WTC11 (cell line): ENCODE measurements at places on chromosomes 12 and 14.

- no peak for DNase-seq
Measured at GRCh38 chr14:34175574-34175973, 224.7 kb upstream of the EGLN3 start.

GRCh38 chr12:84924981-84925380, 12.4 kb upstream of the SLC6A15 start:
- DNase-seq, result no peak

DNA sequence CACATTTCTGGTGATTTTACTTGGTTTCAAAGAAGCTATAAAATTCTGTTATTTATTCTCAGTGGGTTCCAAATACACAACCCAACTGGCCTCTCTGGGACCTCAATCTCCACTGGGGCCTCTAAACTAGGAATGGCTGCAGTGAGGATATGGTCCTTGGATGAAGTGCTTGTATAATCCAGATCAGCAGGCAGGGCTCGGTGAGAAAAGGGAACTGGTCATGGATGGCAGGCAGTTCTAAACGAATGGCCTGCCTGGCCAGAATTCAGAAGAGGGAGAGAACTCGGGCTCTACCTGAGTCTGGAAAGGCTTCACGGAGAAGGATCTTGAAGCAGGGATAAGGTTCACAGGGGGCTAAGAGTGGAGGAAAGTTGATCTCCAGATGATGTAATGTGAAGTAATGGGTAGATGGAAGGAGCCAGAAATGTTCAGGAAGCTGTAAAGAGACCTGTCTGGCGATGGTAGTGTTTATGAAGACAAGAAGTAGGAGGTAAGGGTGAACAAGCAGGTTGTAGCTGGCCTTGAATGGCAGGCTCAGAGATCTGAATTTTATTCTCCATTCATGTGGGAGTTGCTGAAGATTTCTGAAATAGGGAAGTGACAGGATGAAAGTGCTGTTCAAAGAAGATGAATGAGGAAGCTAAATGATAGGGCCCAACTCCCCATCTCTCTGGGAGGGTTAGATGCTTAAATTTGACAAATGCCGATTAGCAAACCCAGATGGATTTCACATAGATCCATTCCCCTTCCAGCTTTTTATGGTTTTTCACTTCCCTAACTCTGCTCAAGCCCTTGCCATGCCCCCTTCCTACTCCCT, 31.5 kb upstream of the ANO6 start:
- DNase-seq, result no peak

DNA sequence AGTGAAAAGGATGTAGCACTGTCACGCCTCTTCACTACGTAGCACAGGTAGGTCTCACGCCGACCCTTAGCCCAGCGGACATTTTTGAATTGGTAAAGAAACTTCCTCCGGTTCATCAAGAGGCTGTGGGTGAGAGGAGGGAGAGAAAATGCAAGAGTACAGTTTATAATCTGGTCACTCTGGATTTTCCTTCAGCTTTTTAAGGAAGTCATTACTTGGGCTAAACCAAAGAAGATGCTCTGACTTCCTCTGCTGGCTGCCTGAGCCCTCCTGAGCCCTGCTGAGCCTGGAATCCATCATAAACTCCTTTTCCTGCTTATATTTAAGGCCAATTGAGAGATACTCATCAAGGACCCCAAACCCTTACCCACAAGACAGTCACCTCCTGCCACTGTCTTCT, 5.8 kb downstream of the AICDA start:
- DNase-seq, result no peak

DNA sequence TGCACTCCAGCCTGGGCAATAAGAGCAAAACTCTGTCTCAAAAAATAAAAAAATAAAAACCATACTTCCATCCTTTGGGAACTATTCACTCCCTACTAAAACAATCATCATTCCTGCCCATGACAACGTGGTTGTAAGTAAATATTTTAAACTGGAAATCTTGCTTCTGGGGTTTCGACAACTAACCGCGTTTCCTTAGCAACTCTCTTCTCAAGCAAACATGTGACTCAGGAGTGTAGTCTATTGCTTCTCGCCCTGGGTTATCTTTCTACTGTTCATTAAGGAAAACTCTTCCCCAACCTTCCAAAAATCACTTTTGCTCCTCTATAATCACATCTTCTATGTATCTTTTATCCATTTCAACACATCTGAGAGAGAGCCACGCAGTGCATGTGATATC, 21.8 kb downstream of the APPL2 start:
- no peak for DNase-seq

DNA sequence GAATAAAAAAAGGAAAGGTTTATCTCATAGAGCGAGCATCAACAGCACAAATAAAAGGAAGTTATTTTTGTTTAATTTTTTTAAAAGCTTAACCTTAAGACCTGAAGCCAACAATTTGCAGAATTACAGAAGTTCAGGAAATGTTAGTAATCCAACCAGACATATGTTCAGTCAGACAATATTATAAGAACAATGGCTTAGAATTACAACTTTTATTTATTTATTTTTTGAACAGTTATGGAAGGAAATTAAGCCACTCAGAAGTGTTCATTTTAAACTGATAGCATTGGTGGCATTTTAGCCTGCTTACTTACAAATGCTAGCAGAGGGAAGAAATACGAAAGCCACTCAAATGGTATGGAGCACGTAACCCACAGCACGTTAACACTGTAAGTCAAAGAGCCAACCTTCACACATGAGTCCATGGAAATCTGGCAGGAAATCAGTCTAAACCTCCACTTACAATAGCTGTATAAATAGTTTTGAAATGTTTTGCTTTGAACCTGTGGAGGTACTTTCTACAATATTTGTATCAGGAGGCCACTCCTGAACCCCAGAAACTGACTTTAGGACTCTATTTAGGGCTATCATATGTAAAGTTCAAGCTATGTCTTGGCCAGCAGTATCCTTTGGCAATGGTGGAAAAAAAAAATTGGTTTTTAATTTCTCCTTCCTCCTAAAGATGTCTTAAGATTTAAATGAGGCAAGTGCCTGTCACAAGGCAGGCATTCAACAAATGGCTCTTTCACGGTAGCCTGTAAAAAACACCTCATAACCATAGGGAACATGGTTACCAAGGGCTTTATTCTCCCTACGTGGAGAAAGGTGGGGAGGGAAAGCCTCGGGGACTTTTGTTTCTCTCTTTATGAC, 102.3 kb downstream of the ITPR2 start:
- no peak for DNase-seq

DNA sequence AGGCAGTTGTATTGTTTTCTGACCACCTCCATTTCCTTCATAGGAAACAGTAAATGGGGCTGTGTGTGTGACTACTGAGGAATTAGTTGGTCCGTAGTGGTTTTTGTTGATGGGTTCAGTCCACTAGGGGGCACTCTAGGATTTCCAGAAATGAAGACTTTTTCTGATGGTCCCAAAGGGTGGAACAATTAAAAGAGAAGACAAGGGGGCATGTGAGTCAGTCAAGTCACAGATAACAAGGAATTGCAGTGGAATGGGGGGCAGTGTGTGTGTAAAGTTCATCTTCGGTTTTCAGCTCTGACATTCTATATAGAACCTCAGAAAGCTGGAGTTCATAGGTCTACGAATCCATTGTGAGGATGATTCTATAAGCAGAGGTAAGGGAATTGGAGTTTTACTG, 186.6 kb upstream of the OR4E1 start:
- DNase-seq, result peak; percentile 58

- DNase-seq, result no peak
Measured at GRCh38 chr12:66590275-66590985, 88.4 kb downstream of the GRIP1 start.

DNA sequence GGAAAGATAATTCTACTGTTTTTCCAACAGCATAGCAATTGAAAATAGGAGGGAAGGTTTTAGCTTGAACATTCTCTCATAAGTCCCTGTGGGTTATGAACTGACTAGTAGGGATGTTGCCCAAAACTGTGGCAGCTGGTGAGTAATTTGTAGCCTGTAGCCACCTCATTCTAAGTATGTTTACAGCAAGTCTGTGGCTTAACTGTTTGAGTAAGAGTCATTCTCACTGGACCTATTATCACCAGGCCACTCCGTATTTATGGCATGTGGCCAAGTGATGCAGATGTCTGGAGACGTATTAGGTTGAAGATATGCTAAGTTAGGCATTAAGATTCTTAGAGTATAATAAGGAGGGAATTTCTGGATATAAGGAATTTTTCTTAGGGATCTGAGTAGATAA, 458.3 kb downstream of the ETNK1 start:
- no peak for DNase-seq

- no peak for DNase-seq
Measured at GRCh38 chr12:49518914-49519573, 19.8 kb upstream of the KCNH3 start.

- no peak for DNase-seq
Measured at GRCh38 chr12:87758271-87758670, 270.9 kb downstream of the C12orf50 start.

DNA sequence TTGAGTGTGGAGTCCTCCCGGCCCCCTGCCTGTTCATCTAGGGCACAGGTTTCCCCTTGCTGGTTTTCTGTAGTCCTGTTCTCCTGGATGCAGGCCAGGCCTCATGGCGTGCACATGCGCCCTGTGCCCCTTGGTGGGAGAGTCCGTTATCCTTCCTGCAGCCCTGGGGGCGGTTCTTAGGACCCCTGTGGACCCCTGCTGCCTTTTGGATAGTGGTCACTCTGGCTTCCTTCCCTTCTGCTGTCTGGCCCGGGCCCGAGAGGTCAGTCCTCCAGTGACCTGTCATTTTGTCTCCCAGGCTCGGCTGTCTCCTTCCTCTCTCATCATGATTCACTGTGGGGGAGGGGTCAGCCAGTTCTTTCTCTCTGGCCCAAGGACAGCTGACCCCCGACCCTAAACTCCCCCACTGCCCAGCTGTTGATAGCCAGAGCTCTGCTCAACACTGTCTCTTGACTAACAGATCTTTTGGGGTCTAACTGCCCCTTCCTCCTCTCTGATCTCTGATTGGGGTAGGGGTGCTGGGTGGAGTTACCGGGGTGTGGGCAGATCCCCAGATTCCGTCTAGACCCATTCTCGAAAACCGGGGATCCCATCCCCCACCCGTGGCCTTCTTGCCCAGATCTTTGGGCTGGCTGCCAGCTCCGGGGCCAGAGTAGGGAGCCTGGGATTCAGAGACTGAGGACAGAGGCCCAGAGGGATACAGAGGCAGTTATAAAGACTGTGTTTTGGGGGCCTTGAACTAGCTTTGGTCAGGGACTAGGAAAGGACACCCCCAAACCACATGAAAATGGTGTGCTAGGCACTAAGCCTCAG, 7.0 kb downstream of the CCND2 start:
- no peak for DNase-seq
